ENCODE measurements at places on chromosomes 12 and 14. TPM values are rescaled to one million over a fixed set of nuclear protein-coding genes. Genes with fewer than 3 reads are reported as not detected.

DNA sequence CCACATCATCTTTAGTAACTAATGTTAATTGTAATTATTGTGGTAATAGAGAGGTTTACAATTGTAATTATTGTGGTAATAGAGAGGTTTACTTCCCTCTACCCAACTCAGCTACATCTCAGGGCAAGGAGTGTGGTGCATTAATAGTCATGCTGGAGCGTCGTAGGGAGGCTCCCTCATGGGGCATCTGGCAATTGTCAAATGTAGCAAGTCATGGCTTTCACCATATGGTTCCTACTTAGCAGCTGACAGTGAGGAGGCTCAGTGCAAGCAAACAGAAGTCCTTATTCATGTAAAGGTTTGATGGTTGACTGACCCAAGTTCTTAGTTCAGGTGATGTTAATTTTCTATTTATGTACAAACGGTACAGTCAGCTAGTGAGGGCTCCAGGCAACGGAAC is 1012.0 kb downstream of the FLRT2 start:
- no peak for DNase-seq

The ZFHX2 gene
- total RNA-seq, result 1.2 TPM

The SLC25A21 gene
- total RNA-seq, result 0.37 TPM

The OR2AP1 gene
- not detected for total RNA-seq

The CAPZA3 gene
- not detected for total RNA-seq

The ANG gene
- 0.33 TPM for total RNA-seq

DNA sequence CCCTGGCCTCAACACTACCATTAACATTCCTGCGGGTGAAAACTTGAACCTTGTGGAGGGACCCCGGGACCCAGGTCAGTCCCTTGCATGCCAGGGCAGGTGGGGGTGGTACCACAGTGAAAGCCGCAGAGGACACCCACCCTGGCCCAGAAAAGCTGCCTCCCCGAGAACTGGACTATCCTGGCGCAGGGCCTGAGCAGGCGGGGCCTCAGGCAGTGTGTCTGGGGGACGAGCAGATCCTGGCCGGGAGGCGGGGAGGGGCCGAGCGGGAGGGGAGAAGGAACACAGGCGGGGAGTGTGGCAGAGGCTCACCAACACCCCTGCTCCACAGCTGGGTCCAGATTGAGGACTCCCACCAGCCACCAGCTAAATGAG is 10.0 kb downstream of the AHNAK2 start:
- DNase-seq, result peak; percentile 27

The DIABLO gene
- 58.9 TPM for total RNA-seq

DNA sequence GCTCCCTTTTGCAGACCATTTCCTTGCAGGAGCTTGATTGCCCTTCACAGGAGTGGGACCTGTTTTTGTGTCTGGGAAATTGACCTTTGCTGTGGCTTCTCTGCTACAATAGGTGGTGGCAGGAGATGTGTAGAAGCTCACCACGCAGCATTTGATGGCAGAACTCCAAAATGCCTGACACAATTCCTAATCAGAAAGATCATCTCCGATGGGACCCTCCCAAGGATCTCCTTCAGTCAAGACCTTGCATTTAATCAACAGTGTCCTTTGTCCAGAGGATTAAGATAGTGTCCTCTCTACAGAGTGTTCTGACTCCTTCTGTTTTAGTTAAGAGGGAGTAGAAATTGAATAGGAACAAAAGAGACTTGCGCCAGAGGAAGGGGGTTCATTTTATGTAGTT is 83.6 kb upstream of the DDHD1 start:
- no peak for DNase-seq

DNA sequence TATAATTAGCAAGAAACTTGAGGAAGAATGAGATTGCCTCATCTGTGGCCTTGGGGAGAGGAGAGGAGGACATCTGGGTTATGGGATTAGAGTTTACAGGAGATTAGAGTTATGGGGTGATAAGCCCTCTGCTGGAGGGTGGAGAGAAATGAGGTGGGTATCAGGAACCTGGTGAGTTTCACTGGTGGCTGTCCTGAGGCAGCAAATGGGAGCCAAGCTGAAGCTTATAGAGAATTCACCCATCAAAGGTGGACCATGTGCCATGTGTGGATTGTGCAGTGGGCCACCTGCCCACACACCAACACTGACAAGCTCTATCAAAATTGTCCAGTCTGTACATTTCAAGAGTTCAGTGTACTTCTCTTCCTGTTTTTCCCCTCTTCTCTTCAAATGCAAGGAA is 135.3 kb downstream of the AEBP2 start:
- DNase-seq, result no peak

GRCh38 chr12:31246470-31246850 is 79.5 kb downstream of the SINHCAF start:
- peak; percentile 52 for DNase-seq

GRCh38 chr14:72599579-72600470 is 294.1 kb downstream of the DPF3 start:
- DNase-seq, result no peak

GRCh38 chr12:15778126-15778525 is 11.1 kb downstream of the EPS8 start:
- no peak for DNase-seq

The TBX3 gene
- total RNA-seq, result 18.4 TPM

The JPH4 gene
- 32.5 TPM for total RNA-seq

- no peak for DNase-seq
Measured at GRCh38 chr12:66674495-66675122, 4.3 kb downstream of the GRIP1 start.

The TSHR gene
- total RNA-seq, result not detected

The KRT4 gene
- total RNA-seq, result not detected

The FOXN4 gene
- total RNA-seq, result not detected

DNA sequence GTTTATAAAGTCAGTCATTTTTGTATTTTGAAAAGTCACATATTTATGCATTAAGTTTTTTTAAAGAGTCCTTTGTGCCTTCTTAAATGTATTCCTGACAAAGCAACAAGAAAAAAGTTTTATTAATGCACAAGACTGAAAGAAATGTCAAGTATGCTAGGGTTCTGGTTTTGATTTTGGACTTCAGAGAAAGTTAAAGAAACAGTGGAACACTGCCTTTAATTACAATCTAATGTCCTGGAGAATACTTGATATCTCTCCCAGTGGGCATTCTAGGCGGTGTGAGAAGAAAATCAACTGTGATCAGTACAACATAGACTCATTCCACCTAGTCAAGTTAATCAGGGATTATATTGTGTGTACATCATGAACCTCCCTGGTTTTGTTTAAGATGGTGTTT is 49.9 kb downstream of the PRICKLE1 start:
- no peak for DNase-seq

DNA sequence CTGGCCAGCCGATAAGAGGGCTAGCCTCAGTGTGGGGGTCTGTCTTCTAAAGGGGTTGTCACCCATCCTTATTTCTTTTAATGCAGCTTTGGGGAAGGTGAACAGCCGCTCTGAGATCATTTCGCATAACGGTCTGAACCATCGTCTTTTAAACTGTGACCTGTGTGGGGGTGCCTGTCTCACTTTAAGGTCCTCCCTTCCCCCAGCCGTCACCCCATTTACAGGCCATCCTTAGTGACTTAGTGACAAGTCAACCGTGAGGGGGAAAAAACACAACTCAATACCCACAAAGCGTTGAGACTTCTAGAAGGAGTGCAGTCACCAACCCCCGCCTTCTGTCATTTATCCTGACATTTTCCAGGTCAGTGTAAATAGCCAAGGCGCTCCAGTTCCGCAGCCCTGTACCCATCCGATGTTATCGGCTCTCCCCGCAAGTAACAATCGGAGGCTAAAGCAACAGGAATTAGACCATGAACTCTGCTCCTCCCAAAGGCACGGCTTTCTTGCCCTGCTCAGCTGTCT is 505 bp upstream of the DENND5B start:
- peak; percentile 15 for DNase-seq

DNA sequence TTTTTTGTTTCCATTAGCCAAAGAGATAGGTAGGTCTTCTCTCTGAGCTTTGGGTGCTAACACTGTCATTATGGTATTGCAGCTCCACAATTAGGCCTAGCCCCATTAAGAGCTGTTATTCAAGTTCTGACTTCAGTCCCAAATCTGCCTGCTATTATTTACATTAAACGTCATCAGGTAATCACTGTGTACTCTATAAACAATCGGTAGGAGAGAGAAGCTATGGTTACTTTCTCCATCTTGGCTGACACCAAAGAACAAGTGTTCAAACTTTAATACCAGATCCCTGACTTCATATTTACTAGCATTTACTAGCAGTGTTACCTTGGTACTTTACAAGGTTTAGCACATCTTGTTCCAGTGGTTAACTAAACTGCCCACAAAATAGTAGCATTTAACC is 305.1 kb upstream of the GARIN2 start:
- DNase-seq, result no peak

GRCh38 chr14:58954901-58955861 is 233.3 kb upstream of the DAAM1 start:
- DNase-seq, result no peak

The TSPAN19 gene
- 0.10 TPM for total RNA-seq

- DNase-seq, result peak; percentile 19
Measured at GRCh38 chr12:61272441-61272840, 987.8 kb upstream of the USP15 start.

- no peak for DNase-seq
Measured at GRCh38 chr14:92353447-92353846, 30.5 kb downstream of the SLC24A4 start.

DNA sequence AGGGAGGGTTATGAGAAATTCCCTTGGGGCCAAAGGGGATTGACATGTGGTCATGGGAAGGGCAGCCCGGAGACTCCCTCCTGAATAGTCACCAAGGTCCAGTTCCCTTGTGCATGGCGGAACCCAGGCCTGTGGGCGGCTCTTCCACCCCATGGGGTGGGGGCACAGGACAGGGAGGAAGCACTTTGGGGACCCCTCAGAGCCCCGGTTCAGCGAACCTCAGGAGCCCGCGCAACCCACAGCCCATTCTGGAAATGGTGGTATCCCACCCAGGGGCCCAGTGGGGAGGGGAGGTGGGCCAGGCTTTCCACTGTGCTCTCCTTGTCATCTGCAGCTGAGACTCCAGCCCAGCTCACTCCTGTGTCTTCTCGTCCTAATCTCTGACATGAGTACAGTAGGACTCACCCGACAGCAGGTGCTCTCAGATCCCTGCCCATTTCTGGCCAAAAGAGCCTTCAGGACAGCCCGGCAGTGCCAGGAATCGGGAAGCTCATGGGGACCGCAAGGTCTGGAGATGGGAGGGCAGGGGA is 255.2 kb upstream of the SFSWAP start:
- no peak for DNase-seq

The PPP1R36 gene
- total RNA-seq, result not detected
